ENCODE measurements at places on chromosomes 3 and 15.

- no peak for DNase-seq
Measured at GRCh38 chr15:35705884-35706585, 160.1 kb upstream of the DPH6 start.

DNA sequence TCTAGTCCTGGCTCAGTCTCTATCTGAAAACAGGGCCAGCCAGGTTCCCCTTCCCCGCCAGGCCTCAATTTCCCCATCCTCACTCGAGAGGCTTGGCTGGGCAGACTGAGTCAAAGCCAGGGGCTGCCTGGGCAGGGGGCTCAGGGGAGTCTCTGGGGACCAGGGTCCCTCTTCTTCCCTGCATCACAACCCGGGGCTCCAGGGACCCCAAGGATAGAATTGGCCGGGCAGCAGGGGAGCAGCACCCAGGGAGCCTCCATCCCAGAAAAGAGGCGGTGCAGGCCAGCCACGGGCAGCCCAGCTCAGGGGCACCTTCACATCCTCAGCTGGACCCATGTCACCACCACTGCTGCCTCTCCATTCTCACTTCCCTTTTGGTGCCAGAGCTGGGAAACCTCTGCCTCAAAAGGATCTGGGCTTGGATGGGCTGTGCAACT lies 13.3 kb upstream of the PLXND1 start:
- peak; percentile 43 for DNase-seq

GRCh38 chr3:101964861-101965260 lies 115.5 kb downstream of the NFKBIZ start:
- no peak for DNase-seq

- DNase-seq = no peak
Measured at GRCh38 chr3:70360979-70361760, 48.7 kb upstream of the MDFIC2 start.

GRCh38 chr3:52014613-52015012 lies 18.9 kb upstream of the RPL29 start:
- DNase-seq = no peak
